Retinal pigment epithelial cell (primary cell): ENCODE measurements at places on chromosomes 1 and 21.

GRCh38 chr21:42829954-42830353, 49.4 kb downstream of the WDR4 start:
- DNase-seq: no peak

DNA sequence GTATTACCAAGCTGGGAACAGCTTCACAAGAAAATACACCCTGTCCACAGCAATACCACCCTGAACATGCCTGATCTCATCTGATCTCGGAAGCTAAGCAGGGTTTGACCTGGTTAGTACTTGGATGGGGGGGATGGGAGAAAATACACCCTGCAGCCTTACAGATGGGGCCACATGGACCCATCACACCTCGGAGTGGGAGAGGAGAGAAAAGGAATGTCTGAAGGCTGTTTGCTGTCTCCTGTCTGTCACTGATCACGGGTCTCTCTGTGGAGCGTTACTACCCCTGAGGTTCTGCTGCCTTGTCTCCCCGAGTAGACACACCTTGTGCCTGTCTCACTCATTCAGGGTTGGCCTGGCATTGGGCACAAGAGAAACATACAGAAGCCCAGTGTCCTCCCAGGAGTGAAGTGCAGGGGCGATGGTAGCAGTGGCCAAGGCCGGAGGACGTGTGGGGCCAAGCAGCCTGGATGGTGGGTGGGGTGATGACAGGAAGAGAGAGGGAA, 48.0 kb downstream of the TEX35 start:
- no peak for DNase-seq

- DNase-seq: no peak
Observed at GRCh38 chr1:31785020-31785946, 21.1 kb upstream of the ADGRB2 start.

DNA sequence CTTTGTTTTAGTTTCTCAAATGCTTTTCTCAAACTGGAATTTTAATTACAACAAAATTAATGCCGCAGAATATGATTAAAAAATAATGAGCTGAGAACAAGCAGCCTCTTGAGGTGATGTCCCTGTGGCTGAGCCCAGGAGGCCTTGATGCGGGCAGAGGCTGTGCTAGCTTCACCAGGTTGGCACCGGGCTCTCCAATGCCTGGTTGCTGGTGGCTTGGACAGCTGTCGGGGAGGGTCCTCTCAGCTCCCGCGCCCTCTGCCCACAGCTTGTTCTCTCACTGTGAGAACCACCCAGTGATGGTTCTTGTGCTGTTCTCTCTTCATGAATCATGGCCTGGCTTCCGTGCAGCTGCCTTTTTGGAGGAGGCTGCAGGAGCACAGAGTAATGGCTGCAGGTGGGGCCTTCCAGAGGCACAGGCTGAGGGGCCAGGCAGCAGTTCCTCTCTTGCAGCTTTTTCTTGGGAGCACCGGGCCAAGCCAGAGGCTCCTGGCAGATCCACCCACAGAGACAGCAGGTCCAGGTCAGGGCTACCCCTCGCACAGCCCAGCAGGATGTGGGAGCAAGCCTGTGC, 156.3 kb downstream of the PCBP3 start:
- DNase-seq: no peak

DNA sequence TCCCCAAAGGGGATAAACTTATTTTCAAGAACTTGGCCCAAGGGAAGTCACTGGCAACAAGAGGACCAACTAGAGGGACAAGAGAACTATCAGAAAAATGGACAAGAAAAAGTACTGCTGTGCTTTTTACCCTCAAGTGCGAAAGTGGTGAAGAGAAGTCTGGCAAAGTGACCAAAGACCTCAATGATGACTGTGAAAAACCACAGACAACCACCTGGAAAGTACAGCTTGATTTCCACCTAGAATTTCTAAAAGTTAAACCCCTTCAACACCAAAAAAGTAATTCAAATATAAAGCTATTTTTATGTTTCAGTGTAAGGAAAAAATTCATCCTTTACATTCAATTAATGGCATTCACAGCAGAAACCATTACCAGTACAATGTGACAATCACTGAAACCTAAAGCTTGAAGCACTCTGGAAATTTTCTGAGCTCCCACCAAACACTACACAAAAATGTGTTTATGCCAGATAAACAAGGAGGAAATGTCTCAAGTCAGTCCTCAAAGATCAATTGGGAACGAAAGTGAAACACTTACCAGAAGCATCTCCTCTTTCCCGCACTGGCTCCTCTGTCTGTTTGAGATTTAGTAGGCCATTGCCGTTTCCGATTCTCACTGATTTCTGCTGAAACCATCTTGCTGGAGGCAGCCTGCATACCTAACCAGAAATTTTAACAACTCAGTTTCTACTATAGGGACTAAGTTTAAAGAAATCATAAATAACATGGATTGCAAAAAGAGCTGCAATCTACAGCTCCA, 8.3 kb downstream of the SDE2 start:
- no peak for DNase-seq

GRCh38 chr1:71850936-71851335, 431.4 kb downstream of the NEGR1 start:
- no peak for DNase-seq

GRCh38 chr1:18893120-18893519, 9.2 kb downstream of the ALDH4A1 start:
- DNase-seq: no peak

DNA sequence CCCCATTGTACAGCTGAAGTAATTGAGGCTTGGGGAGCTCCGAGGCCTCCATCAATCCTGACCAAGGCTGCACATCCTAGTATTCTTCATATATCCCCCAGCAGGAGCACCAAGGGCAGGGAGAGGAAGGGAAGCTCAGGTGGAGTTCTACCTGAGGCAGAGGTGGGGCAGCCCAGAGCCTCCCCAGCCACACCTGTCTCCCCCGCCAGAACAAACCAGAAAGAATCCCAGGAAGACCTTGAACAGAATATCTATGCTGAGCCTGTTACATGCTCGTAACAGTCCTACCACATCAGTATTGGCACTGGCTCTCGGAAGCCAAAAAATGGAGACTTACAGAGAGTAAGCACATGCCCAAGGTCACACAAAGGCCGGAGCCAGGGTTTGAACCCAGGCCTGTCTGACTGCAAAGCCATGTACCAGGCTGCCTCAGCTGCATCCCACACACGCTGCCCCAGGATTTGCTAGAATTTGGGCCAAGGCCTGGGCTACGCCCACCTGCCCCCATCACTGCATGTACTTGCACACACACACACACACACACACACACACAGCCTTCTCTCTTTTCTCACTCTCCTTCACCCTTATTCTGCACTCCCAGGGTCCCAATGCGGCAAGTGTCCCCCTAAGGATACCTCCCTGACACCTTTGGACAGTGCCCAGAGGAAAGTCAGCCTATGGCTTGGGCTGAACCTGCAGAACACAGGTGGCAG, 4.5 kb downstream of the E2F2 start:
- DNase-seq: no peak

DNA sequence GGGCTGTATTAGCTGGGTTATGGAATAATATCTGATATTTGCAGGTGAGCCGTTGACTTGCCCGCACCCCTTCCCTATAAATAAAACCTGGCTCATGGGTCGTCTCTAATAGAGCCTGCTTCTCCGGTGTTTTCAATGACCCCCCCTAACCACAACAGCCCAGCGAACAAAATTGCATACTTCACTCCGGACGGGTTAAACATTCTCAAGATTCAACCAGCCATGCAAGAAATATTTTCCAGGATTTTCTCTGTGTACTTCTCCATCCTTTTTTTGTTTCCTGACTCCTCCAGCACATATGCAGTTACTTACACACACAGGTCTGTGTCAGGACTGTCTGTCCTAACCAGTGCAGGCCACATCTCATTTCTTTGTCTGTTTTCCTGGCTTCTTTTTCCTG, 267.7 kb downstream of the ZNF648 start:
- no peak for DNase-seq

DNA sequence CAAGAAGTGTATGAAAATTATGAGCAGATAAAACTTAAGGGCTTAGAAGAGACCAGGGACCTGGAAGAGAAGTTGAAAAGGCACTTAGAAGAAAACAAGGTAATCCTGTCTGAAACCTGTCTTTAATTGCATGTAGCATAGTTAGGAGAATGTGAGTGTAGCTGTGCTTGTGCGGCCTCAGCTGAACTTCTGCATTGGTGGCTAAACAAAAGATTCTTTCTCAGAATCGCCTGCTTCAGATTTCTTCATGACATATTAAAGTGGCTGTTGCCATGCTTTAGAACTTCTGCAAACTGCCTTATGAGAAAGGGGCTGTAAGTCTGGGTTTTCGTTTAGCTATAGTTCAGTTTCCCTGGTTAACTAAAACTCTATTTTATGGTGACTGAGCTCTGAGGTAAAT, 94.5 kb downstream of the VPS26C start:
- peak; percentile 29 for DNase-seq

DNA sequence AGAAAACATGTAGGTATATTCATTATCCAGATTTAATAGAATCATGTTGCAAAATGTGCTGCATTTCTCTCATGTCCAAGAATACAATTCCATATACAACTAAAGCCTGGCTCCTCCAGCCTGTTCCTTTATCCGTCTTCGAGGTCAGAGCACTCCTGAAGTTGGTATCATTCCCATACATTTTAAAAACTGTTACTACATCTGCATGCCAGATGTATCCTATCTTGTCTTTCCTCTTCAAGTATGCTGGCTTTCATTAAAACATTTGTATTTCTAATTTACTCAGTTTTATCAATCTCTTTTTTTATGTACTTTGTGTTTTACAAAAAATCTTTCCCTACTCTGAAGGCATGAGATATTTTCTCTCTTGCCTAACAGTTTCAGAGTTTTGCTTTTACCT, 536.6 kb upstream of the USP24 start:
- no peak for DNase-seq

GRCh38 chr1:230123280-230124185, 56.5 kb downstream of the GALNT2 start:
- no peak for DNase-seq

GRCh38 chr1:221706876-221707582, 34.9 kb downstream of the DUSP10 start:
- DNase-seq: no peak
